ENCODE measurements at places on chromosomes 6 and 20.

DNA sequence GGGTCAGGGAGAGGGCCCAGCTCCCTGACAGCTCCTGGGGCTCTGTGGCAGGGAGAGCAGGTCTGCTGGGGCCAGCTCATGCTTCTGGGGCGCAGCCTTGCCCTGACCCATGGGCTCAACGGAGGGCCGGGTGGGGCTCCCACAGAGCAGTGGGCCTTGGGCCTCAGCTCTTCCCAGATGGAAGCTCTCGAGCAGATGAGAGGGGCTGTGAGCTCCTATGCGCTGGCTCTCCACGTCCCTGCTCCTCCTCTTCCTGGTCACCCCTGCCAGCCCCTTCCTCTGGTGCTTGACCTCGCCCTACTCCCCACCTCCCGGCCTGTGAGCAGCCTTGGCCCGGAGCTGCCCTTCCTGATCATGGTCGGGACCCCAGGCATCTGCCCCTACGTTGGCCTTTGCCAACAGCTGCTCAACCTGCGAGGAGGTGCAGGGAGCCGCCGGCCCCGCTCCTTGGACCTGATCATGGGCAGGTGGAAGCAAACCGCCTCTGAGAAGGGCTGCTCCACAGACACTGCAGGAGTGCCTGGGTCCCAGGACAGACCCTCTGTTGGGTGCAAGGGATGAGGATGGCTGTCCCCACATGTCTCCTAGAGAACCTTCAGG lies 26.8 kb upstream of the GATA5 start:
- DNase-seq, result no peak

GRCh38 chr6:148874698-148875293 lies 128.0 kb downstream of the UST start:
- no peak for DNase-seq

DNA sequence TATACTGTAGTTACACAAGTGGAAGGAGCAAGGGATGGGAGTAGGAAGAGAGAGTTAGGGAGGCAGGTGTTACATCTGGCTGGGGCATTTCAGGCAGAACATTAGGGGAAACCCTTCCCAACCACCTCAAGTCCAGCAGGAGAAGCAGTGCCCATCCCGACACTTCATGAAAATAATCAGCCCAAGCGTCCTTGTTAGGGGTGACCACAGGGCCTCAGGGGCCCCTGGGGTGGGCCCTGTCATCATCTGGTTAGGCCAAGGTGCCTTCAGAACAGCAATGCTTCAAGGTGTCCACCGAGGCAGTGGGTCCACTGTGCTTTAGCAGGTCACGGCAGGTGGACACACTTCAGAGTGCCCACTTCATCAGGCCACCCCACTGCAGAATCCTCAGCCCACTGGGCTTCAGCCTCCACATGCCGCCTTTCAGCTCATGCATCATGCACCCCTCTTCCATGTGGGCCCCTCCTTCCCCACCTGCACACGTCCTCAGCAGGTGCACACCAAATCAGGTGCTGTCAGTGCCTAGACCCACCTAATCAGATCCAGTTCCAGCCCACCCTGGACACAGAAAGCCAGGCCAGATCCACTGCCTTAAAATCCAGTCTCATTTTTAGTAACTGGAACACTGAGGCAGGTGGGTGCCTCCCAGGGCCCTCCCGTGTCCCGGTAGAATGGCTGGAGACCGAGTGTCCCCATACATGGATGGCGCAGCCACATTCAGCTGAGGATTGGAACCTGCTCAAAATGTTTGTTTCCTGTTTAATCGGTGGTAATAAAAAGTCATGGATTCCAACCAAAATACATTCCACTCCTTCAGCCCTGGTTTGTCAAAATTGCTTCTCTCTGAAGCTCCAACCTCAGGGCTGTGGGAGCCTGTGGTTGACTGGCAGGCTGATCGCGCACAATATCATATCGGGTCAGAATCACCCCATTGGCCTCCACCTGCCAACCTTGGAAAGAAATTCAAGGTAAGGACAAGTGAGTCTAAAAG lies 99.5 kb downstream of the ANKRD60 start:
- DNase-seq, result no peak

- DNase-seq, result no peak
These were observed 17.1 kb downstream of the XKR7 start for GRCh38 chr20:31984981-31985471.

DNA sequence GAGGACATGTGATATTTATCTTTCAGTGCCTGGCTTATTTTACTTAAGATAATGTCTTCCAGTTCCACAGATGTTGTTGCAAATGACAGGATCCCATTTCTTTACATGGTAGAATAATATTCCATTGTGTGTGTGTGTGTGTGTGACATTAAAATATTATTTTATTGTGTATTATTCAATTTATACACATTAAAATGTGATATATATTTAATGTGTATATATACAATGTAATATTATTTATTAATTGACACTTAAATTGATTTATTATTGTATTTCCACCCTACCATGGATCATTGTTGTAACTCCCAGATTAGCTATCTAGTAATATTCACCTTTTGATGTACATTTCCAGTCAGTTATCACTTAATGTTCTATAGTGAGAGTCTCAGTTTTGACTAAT lies 1422.5 kb upstream of the ADGRB3 start:
- no peak for DNase-seq

DNA sequence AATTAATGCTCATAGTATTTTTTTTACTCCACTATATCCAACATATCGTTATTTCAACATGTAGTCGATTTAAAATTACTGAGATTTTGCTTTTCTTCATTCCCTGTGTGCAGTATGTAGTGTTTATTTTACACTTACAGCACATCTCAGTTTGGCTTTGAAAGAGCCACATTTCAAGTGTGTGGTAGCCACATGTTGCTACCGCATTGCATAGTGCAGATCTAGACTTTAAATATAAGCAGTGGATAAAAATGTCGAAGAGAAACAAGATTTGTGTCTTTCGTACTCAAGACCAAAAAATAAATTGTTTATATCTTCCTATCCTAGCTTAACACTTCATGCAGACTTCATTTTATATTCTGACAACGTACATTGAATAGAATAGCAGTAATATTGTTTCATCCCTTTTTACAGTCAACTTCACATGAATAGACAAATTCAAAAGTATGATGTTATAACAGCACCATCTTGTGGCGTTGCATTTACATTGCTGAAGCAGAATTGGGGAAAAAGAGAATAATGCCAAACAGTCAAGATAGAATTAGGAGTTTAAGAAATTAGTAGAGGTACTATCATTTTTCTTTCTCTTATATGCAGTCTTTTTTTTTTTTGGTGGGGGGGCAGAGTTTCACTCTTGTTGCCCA lies 29.9 kb downstream of the FBXO5 start:
- DNase-seq, result no peak

DNA sequence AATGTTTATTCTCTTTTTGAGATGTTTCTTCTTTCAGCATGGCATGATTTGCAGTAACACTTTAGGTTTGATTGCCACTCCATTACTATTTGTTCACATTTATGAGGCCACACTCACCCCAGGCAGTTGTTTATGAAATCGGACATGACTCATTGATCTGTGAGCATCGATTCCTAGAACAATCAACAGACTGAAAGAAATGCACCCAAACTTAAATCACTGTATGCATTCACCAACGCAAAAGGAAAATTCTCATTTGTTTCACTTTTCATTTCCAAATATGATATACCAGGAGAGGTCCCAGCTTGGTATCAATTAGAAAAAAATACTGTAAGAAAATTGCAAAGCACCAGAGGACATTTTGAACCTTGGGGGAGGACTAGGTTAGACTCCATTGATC lies 5.4 kb upstream of the GJA10 start:
- no peak for DNase-seq
